Osteocyte (in vitro differentiated cells): ENCODE measurements at places on chromosomes 16 and 17. TPM values are rescaled to one million over a fixed set of nuclear protein-coding genes. Genes with fewer than 3 reads are reported as not detected.
A peak's percentile ranks its signal among the peaks of the same experiment; 100 is the strongest.

DNA sequence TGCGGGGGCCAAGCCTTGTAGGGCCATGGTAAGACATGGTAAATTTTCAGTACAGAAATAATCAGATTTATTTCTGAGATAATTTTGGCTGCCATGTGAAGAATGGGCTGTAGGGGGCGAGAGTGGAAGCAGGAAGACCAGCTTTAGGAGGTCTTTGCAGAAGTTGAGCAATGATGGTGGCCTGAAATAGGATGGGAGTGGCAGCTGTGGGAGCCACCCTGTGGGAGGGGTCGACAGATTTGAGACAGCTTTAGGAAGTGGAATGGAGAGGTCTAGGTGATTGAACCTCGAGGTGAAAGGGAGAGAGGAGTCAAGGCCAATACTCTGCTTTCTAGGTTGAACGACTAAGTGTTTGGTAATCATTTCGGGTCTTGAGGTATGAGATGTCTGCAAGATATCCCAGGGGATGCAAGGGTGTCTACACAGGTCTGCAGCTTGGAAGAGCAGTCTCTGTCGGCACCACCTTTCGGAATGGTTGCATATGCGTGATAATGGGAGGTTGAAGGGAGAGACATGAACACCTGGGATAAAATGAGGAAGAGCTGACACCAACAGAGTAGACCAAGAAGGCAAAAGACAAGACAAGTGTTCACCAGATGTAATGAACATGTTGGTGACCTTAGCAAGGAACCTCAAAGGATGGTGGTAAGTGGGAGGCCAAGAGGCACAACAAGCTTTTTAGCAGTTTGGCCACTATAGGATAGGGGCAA, 4.2 kb upstream of the ATXN7L3 start:
- no peak for DNase-seq

PRKCB gene
- not detected in 2 replicates for total RNA-seq

DNA sequence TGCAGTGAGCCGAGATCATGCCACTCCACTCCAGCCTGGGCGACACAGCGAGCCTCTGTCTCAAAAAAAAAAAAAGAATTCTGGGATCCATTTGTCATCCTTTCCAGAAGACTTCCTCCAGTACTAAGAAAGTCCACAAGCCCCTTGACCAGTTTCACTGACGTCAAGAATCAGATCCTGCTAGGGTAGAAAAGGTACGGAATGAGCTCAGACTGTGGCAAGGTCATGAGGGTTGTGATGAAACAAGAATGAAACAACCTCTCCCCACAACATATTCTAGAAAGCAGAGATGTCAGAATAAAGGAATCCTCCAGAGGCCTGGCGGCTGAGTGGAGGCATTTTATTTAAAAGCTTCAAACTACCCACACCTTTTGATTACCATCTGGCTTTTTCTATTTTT, 29.9 kb downstream of the TRAF4 start:
- DNase-seq, result no peak

DNA sequence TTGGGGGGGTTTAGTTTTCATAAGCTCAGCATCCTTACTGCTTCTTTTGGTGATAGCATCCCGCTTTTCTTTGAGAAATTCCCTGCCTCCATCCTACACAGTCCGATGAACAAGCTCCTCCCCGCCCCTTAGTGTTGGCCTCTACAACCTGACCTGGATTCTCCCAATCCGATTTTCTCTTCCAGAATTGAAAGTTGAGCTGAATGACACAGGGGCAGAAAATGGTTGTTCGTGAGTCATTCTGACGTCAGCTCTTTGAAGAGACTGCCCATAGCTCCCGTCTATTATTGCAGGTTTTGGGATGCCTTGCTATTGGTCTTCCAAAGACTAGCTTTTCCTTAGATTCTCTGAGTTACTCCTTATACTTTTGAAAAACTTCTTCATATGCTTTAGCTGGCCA, 279.7 kb downstream of the SLC39A11 start:
- DNase-seq, result no peak

- no peak for DNase-seq
Observed at GRCh38 chr17:8896087-8896486, 28.6 kb upstream of the PIK3R6 start.

DNA sequence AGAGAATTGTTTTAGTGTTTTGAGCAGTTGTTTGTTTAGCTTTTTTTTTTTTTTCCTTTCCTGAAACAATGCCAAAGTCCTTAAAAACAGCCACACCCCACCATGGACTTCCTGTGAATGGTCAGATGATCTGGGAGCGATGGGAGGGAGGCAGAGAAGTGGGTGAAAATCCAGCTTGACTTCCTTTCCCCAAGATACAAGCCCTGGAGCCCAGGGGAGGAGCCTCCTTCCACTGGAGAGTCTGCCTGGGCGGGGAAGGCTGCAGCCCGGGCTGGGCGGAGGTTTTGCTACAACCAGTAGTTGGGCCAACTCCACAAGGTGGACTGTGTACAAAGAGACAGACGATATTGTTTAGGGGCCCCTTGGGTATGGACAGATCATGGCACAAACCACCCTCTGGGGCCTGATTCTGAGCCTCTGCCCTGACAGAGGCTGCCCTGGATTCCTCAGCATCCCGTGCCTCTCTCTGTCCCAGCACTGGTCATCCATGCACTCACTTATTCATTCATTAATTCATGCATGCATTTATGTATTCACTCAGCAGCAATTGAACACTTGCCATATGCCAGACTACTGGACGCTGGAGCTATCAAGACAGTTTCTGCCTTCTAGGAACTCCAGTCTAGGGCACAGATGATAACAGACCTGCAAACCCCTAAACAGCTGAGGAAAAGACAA, 29.8 kb downstream of the WSB1 start:
- DNase-seq, result peak; percentile 83

DNA sequence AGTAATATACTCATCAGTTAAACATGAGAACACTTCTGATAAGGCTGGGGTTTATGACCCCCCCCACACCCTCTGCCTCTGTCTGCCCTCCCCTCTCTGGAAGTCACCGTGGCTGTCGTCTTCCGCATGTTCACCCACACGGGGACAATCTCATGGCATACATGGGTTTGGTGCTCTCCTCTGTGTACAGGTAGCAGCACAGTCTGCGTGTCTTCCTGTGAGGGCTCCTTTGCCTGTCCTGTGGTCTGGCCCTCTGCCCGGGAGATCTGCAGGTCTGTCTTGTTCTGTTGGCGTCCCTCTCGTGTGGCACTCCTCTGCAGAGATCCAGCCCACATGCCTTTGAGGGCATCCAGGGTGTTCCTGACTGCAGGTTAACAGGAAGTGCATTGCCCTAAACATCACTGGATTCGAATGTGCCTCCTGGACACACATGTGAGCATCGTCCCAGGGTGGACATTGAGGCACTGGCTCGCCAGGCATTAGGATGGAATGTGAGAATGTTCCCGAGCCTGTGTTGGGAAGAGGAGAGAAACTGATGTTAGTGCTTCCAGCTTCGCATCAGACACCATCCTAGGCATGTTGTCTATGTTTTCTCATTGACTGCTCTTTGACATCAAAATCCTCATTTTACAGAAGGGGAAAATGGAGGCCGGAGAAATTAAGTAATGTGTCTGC, 54.5 kb downstream of the NKD1 start:
- DNase-seq, result no peak

- DNase-seq, result no peak
Observed at GRCh38 chr16:13938480-13938879, 18.5 kb downstream of the ERCC4 start.

- DNase-seq, result no peak
Observed at GRCh38 chr16:4862639-4863038, 15.4 kb downstream of the UBN1 start.

DNA sequence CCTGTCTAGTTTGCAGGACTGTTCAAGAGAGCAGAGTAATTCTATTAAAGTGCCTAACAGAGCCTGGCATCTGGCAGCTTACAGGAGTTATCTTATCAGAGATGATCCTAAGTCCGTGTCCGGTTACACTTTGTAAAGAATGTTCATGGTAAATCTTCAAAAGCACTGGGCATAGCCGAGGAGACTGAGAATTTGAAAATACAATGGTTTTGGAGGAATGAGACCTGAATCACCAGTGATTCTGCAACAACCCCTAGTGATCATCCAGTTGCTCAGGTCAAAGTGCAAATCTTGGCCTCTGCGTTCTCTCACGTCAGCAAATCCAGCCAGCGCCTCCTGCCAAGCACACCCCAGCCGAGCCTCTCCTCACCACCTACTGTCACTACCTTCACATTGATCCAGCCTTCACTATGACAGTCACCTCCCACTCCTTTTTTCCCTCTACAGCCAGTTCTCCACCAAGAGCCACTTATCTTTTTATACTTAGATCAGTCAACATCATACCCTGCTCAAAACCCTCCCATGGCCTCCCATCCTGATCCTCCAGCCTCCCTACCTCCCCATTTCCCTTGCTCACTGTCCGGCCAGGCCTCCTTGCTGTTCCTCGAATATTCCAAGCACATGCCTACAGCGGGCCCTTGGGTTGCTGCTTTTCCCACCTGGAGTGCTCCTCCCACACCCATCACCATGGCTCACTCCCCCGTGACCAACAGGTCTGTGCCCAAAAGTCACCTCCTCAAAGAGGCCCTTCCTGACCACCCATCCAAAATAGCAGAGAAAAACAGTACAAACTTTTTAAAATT, 57.4 kb upstream of the ERN1 start:
- DNase-seq, result no peak

GRCh38 chr16:4852221-4852872, 5.1 kb downstream of the UBN1 start:
- DNase-seq, result no peak

GRCh38 chr17:42101513-42102292, 3.4 kb upstream of the ZNF385C start:
- peak; percentile 91 for DNase-seq

GRCh38 chr16:11396241-11397048, 51.2 kb downstream of the RMI2 start:
- DNase-seq, result peak; percentile 93
